Activated naive CD4-positive, alpha-beta T cell treated with anti-CD3 and anti-CD28 coated beads for 36 hours (primary cell): ENCODE measurements at places on chromosomes 16 and 17.

- DNase-seq = no peak
Measured at GRCh38 chr16:65410801-65411200, 288.9 kb upstream of the CDH11 start.

DNA sequence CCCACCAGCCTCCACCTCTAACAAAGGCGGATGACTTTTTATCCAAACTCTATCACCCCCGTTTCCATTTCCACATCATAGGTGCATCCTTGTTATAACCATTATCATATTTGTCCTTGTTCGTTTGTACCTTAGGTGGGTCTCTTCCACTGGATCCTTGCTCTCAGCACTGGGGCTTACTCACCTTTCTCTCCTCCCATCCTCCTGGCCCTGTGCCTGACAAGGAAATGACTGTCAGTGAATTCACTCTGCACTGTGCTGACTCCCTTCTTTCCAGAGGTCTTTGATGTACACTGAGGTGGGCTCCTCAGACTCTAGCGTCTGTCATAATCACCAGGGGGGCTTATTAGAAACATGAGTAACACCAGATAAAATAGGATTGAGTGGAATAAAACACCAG, 3.1 kb downstream of the GSG1L2 start:
- DNase-seq = no peak

DNA sequence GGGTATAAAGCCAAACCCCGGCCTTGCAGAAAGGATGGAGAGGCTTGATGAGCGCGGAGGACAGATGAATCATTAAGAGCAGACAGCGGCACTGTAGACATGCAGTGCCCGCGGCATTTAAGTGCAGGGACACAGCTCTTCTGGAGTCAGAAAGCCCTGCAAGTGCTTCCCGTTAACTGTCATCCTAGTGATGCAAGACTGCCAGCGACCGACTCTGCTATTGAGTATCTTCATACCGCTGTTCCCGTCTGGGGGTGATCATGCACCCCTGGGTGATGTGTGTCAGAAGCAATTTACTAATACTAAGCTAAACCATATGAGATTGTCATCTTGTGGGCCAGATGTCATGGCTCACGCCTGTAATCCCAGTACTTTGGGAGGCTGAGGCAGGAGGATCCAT, 101.0 kb downstream of the ABCC6 start:
- no peak for DNase-seq

DNA sequence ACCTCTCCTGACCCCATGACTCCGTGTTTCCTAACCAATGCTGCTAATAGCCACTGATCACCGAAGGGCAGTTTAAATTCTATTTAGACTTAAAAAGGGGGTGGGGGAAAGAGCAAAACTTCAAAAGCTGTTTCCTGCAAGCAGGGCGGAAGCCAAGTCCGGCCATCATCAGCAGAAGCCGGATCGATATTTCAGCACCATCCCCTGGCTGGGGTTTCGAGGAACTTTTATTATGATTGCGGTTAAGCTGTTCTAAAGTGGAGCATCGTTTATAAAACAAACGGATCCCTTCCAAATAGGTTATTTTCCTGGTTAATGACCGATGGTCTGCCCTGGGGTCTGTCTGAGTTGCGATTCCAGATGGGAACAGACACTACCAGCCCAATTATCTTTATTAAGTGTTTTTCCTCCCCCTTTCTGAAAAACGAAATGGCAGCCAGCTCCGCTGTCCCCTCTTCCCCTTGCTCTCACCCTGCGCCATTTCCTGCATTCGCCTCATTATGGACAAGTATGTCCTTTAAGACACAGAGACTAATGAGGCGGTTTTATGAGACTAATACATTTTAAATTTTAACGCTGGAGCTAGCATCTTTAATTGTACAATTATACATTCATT, 76.1 kb upstream of the IRX3 start:
- DNase-seq = no peak

- no peak for DNase-seq
Measured at GRCh38 chr17:6941989-6942388, 53.9 kb upstream of the ALOX12 start.

- no peak for DNase-seq
Measured at GRCh38 chr16:12315330-12316136, 339.0 kb downstream of the SNX29 start.

DNA sequence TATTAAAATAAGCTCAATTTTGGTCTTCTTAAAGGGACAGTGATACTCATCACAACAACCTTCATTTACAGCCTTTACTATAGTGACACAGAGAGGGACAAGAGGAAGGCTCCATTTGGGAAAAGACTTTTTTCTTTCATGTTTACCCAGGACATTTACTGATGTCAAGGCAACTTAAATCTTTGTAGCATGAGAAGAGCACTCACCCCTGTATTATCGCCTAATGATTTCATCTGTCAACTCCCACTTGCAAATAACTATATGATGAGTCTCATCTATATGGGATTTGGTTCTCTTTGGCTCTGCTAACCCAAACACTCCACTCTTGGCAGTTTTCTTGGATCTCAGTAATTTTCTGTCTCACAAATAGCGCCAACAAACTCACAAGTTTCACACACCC, 24.1 kb downstream of the BLMH start:
- DNase-seq = no peak

GRCh38 chr16:70410734-70411133, 28.2 kb downstream of the ST3GAL2 start:
- no peak for DNase-seq

GRCh38 chr16:2773188-2773968, 3.7 kb downstream of the ELOB start:
- DNase-seq = peak; percentile 4

DNA sequence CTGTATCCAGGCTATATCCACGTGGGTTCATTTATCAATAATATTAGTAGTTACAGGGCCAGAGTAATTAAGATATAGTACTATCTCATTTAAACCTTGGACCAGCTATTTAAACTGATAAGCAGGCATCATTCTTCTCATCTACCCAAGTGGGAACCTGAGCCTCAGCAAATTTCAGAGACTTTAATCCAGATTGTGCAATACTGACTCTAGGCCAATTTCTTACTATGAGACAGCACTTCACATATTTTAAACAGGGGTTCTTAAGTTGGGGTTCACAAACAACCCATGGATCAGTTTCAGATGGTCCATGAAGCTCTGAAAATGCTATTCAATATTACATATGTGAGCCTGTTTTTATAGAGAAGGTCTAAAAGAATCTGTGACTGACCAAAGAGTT, 302.7 kb upstream of the PSMD7 start:
- DNase-seq = no peak

- no peak for DNase-seq
Measured at GRCh38 chr17:62678214-62678919, 50.9 kb downstream of the MRC2 start.

GRCh38 chr16:79204486-79204885, 396.1 kb downstream of the MAF start:
- no peak for DNase-seq

- DNase-seq = no peak
Measured at GRCh38 chr16:88878967-88879787, 12.7 kb upstream of the PABPN1L start.

GRCh38 chr17:5532581-5532980, 46.2 kb downstream of the MIS12 start:
- no peak for DNase-seq

DNA sequence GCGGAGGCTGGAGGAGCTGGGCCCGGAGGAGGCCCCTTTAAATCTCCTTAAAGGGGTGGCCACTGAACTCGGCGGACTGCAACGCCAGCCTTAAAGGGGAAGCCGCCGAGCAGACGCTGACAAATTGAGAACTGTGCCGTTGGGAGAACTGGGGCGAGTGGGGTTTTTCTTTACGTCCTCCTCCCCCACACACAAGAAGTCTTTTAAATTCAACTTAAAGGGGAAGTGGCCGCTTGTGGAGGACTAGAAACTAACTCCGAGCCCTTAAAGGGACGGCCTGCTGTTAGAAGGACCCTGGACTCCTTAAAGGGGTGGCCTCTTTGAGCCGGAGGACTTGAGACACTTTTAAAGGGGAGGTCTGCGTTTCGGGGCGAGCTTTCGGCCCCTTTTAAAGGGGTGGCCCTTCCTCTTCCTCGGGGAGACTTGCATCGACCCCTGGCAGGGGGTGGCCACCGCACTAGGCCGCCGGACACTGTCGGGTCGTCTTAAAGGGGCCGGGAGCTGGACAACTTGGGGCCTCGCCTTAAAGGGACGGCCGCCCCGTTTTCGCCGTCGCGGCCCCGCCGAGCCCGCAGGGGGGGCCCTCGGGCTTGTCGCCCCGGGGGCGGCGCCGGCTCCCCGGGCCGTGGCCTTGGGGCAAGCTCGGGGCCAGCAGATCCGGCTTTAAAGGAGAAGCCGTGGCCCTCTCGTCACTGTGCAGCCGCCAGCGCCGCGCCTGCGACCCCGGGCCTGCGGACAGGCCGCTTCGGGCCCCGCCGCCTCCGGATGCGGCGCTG, 688 bp downstream of the FBRS start:
- DNase-seq = no peak

GRCh38 chr17:31269578-31269983, 27.5 kb downstream of the OMG start:
- DNase-seq = no peak
